ENCODE measurements at places on chromosomes 2 and 18.
A peak's percentile ranks its signal among the peaks of the same experiment; 100 is the strongest.

DNA sequence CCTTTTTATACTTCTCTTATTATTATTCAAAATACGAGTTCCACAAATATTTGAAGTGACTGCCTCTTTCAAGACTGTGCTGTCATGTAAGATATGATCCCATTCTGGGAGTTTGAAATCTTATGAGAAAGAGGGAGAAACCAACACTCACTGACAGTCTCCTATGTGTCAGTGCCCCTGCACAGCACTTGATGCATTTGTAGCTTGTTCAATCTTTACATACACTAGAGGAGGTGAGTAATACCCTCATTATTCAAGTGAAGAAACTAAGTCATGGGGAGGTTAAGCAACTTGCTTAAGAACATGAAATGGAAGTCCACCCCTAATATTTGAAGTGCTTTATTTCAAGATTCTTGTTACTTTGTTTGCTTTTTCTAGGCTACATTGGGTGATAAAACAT is 459.5 kb upstream of the FANCL start:
- DNase-seq = no peak

- DNase-seq = no peak
Observed at GRCh38 chr2:163711258-163711657, 24.6 kb downstream of the FIGN start.

DNA sequence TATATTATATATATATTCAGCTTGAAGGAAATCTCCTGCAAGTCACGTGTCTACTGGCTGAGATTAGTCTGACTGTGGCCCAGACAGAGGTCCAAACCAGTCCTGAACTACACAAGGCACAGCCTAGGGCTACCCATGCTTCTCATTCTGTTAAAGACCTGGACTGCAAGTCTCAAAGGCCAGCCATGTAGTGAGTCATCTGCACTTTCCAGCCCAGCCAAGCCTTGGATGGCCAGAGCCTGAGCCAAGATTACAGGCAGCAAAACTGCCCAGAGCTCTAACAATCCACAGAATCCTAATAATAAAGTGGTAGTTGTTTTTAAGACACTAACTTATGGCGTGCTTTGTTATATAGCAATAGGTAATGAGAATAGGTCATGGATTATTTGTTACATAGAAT is 259.6 kb downstream of the SS18 start:
- DNase-seq = peak; percentile 44

- DNase-seq = peak; percentile 69
Observed at GRCh38 chr2:43158259-43158880, 68.0 kb downstream of the ZFP36L2 start.

DNA sequence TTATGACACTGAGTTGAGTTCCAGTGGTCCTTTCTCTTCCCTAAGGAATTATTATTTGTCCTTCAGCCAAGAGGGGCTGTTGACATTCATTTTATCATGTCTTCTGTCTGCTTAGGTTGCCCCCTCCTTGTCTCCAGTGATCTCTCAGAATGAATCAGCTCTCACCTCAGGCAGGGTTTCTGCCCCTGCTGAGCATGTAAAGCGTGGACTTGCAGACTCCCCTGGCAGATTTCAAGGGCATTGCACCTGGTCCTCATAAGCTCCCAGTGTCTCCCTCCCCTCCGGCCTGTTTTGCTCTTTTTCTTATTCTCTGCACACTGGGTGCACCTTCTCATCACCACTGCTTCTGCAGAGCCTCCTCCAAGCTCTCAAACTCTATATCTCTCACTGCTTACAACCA is 188.4 kb downstream of the KCNS3 start:
- no peak for DNase-seq

DNA sequence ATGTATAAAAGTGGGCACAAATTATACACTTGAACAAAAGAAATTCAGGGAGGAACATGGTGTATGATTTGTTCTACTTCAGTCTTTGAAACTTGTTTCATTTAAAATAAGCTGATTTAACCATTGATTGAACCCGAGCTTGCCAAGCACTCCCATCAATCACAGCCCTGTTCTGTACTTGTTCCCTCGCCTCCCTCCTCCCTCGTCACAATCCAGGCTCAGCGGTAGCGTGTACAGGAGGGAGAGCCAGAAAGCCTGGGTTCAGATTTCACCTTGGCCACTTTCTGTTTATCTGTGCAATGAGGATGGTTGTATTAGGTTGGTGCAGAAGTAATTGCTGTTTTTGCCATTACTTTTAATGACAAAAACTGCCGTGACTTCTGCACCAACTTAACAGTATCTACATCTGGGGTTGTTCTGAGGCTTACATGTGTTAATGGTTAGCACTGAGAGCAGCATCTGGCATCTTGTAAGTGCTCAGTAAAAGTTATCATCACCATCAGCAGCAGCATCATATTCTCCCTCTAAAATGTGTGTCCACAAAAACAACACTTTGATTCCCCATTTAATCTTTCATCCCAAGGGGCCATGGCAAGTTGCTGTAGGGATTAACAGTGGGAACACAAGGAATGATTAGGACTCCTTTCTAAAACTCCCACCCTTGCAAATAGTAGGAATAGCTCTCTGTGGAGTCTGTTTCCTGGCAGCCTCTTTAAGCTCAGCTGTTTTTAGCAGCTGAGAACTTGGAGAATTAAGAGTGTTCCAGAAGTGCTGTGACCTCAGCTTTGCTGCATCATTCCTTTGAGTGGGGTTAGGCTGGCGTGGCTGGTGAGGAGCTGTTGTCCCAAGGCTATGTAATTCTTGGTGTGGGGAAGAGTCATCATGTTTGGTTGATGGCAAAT is 4.7 kb downstream of the DPYSL5 start:
- no peak for DNase-seq

DNA sequence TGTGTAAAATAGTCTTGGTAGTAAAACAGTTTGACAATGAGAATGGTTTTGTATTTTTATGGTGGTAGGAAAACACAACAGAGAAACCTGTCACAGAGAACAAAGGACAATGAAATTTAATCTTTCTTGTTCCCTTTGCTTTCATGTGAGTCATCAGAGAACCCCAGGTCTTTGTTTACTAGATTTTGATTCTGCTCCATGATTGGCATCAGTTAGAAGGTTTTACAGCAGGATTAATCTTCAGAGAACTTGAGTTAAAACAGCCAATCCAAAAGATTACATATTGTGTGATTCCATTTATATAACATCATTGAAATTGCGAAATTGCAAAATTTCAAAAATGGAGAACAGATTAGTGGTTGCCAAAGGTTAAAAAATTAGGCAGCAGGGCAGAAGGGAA is 2.5 kb downstream of the APLF start:
- peak; percentile 6 for DNase-seq

DNA sequence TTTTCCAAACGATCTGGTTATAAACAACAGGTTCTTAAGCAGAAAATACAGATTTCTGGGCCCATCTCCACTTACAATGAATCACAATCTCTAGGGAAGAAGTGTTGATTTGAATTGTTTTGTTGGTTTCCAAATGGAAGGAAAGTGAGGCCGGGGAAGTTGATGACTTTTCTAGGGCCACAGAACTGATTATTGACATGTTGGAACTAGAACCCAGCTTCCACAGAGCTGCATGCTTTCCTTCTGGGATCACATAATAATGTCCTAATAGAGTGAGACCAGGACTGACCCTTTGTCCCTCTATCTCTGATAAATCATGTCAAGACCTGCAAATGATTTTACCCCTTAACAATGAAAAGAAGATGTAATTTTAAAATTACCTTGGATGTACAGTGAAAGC is 332.2 kb downstream of the OSR1 start:
- no peak for DNase-seq

DNA sequence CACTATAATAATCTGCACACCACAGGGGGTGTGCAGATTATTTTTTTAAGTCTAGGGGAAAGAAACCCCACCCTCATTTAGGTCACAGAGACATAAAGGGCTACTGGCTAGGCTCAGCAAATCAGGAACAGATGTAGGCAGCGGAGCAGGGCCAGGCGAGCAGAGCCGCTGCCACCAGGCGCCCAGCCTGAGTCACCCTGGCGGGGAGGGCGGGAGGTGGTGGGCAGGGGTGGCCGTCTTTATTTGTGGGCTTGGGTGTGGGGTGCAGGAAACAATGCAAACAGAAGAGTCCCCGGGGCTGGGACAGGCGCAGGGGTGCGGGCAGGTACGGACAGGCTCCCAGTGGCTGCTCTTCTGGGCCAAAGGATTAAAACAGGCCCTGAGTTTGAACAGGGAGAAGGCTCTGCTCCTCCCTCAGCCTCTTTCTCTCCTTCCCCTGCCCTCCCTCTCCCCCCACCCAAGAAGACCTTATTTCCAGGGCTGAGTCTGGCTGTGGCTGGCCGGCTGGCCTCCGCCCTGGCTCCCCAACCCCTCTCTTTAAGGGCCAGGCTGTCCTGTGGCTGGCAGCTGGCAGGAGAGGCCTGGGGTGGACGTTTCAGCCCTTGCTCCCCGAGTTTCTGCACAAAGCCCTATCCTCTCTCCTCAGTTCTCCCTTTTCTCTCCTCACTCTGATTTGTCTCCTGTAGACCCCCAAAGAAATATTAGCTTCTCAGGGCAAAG is 142.9 kb upstream of the SMAD2 start:
- DNase-seq = peak; percentile 9

GRCh38 chr2:41414486-41415230 is 633.2 kb upstream of the PKDCC start:
- DNase-seq = peak; percentile 14

- DNase-seq = no peak
Observed at GRCh38 chr2:219023045-219023605, 18.2 kb downstream of the CFAP65 start.

DNA sequence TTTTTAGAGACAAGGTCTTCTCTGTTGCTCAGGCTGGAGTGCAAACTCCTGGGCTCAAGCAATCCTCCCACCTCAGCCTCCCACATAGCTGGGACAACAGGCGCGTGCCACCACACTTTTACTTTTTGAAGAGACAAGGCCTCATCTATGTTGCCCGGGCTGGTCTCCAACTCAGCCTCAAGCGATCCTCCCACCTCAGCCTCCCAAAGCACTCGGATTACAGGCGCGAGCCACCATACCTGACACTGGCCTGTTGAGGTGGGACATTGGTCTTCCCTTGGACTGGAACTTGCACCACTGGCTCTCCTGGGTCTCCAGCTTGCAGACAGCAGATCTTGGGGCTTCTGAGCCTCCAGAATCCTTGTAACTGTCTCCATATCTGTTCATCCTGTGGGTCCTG is 75.6 kb downstream of the NDUFA10 start:
- DNase-seq = no peak

DNA sequence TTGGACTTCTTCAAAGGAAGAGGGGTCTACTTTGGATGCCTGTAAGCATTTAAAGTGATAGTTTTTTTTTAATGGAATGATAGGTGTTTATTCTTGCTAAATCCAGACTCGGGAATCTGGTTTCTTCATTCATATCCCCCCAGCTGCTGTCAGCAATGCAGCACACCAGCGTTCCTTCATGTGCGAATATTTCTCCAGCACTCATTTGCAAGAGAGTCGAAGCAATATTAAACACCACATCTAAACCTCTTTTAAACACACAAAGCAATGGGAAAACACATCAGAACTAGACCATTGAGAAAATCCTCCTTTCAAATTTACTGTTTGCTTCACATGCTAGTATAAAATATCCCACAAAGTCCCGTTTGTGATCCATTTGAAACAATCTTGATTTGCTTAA is 563.7 kb downstream of the ARHGAP15 start:
- DNase-seq = no peak

DNA sequence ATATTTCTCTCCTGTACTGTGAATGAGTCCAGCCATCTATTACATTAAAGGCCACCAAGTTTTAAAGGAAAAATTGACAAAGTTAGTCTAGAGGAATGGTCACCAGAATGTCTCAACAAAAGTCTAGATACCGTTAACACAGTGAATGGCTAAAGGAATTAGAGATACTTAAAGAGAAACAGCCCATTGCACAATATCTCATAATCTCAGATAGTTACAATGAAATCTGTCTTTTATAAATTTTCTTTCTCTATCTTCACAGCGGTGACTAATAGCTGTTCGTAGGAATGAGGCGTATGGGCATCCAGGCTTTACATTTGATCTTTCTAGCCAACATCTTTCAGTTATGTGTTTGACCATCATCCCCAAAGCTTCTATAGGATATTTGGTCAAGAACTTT is 30.6 kb downstream of the R3HDM1 start:
- DNase-seq = no peak

DNA sequence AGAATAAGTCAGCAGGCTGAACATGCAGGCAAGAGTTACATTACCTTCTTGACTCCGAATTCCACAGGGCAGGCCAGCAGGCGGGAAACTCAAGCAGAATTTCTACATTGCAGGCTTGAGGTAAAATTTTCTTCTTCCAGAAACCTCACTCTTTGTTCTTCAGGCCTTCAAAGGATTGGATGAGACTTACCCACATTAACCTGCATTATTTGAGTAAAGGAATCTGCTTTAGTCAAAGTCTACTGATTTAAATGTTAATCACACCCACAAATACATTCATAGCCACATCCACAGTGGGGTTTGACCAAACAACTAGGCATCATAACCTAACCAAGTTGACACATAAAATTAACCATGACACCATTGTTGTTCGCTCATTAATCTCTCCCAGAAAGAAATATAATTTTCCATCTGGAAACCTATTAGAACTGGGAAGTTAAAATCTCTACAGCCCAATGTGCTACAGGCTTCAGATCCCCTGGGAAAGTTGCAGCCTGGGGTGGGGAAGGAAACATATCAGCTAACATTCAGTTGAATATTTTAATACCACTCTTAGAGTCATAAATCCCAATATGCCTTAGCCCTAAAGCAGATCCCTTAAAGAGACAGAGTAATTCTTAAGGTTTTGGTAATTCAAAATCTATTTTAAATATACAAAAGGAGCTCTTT is 468.2 kb upstream of the TNP1 start:
- DNase-seq = peak; percentile 56

DNA sequence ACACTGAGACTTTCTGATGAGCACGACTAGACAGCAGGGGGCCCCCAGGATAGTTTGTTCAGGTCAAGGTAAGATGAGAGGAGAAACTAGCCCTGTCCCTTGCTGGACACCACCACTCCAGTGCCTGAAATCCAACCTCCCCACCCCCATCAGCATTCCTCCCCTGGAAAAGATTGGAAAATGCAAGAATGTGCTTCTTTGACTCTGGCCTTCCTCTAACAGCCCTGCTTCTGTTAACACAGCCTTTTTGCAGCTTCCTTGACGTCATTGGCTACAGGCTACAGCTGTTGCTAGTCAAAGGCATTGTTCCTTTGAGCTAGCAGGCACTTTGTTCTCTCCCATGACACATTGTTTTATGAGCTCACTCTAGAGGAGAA is 20.1 kb upstream of the LTBP1 start:
- peak; percentile 42 for DNase-seq

GRCh38 chr2:5694306-5694705 is 2.1 kb downstream of the SOX11 start:
- DNase-seq = peak; percentile 50

- peak; percentile 11 for DNase-seq
Observed at GRCh38 chr2:207067473-207067872, 98.3 kb downstream of the KLF7 start.

- no peak for DNase-seq
Observed at GRCh38 chr18:78790960-78791359, 188.7 kb upstream of the SALL3 start.

DNA sequence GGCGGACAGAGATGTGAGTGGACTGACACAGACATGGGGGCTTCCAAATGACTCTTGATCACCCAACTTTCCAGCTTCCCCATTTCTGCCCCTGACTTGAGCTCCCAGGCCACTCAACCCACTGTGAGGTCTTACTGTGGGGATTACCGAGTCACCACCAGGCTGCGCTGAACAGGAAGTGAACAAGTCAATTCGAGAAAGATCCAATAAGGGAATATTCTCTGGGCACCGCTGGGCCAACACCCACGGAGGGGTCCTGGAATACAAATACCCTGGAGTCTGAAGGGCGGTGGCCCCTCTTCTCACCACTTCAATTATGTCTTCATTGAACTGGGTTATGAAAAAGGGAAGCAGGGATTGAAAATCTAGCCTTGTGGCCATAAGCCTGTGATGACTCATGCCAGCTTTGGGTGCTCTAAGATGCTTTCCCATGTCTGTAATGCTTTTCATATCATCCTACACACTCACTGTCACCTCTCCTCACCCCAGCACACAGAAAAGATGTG is 37.7 kb downstream of the BCL11A start:
- DNase-seq = peak; percentile 94
